Pulmonary artery endothelial cell (primary cell): ENCODE measurements at places on chromosomes 6 and 20.

GRCh38 chr6:16183187-16183664 lies 54.3 kb downstream of the MYLIP start:
- DNase-seq, result no peak

DNA sequence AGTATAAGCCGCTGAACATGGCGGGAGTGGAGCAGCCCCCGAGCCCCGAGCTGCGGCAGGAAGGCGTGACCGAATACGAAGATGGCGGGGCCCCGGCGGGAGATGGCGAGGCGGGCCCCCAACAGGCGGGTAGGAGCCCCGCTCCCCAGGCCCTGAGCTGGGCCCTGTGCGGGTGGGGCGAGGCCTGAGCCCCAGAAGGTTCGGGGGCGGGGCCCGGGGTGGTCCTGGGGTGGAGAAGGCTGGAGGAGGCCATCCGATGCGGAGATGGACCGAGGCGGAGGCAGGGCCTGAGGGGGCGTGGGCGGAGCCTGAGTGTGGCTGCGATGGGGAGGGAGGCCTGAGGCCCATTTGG lies 7.1 kb downstream of the L3MBTL1 start:
- DNase-seq, result no peak

DNA sequence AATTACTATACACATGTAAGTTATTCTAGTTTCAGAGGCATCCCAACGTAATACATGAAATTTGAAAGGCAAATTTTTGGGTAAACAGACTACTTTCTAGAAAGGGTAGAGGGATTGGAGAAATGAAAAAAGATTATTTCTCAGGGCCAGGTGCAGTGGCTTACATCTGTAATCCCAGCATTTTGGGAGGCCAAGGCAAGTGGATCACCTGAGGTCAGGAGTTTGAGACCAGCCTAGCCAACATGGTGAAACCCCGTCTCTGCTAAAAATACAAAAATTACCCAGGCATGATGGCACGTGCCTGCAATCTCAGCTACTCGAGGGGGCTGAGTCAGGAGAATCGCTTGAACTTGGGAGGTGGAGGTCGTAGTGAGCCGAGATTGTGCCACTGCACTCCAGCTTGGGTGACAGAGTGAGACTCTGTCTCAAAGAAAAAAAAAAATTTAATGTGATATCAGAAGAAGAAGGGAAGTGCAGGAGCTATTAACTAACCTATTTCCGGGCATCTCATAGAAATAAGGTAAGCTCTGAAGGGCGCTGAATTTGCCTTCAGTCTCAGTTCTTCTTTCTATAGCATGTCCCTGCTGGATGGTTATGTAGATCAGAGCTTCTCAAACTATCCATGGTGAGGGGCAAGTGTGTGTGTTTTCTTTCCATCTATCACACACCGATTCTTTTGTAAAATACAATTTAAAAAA lies 100.3 kb upstream of the MTHFD1L start:
- DNase-seq, result no peak

DNA sequence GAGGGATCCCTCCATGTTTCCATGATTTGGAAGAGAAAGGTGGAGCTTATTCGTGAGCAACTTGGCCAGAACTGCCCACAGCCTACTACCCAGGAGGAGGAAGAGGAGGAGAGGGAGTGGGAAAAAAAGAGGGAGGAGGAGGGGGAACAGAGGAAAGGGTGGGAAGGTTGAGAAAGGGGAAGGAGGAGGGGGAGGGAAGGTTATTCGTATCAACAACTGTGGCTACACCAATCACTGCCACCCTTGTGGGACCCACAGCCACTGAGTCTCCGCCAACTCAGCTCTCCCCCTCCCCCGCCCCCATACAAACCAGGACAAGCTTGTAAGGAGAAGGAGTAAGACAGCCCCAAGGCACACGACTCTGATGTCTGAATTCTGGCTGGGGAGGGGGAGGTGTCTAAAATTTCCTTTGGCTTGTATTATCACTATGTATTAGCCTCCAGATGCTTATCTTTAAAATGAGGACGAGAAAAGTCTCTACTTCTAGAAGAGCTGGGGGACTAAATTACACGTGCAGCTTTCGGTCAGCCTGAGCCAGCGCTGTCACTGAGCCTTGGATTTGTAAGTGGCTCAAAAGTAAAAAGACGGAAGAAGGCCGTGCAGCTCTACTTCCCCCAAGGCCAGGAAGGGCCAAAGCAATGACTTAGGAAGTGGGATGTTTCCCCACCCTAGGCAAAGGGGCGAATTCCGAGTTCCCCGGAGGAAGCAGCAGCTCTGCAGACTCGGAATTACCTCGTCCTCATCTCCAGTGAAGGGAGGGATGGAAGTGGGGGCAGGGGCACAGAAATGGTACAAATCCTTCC lies 1.0 kb downstream of the FKBP1A start:
- DNase-seq, result peak; percentile 72

DNA sequence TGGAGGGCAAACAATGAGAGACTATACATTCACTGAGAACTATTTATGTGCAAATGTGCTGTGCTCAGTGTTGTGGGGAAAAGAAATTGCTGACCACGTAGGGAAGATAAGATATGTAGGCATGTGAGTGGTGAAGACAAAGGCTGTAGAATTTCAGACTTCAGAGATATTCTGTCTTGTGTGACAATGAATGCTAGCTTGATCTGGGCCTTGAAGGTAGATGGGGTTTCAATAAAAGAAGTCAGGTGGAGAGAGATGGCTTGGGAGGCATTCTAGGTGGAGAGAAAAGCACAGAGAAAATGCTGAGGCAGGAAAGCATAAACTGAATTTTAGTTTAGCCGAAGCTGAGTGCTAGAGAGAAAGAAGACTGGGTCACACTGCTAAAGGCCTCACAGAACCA lies 56.8 kb upstream of the EEF1A1 start:
- DNase-seq, result no peak

GRCh38 chr6:25027221-25027916 lies 91.6 kb upstream of the RIPOR2 start:
- no peak for DNase-seq

- DNase-seq, result no peak
Observed at GRCh38 chr6:155647354-155647753, 191.7 kb upstream of the NOX3 start.

DNA sequence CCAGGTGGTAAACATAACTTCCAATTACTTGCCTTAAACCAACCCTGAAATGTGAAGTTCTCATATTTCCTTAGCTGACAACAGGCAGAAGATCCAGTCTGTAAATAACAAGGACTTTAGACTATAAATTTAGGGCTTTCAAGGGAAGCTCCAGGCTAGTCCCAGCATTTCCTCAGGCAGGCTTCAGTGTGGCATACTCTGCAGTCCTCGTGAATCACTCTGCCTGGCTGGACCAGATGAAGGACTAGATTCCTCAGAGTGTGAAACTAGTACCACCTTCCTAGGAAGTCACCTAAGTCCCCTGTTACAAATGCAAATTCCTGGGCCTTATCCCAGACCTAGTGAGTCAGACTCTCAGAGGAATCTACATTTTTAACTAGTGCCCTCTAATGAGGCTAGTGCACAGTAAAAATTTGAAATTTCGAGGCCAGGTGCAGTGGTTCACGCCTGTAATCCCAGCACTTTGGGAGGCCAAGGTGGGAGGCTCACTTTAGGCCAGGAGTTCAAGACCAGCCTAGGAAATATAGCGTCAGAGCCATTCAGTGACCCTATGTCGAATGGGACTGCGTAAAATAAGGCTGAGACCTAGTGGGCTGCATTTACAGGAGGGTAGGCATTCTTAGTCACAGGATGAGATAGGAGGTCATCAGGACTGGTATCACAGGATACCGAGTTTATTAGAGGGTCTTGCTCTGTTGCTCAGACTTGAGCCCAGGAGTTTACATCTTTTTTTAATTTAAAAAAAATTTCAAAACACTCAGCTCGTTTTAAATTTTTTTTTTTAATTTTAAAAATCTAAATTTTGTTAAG lies 279.6 kb upstream of the JARID2 start:
- no peak for DNase-seq

GRCh38 chr6:21648475-21649050 lies 55.0 kb downstream of the SOX4 start:
- no peak for DNase-seq

- DNase-seq, result no peak
Observed at GRCh38 chr6:83511901-83512681, at the start of gene PRSS35. Gene PRSS35 (plus strand): TSS chr6:83512534. CDS start chr6:83523442, 10,908 bp downstream.
